ENCODE measurements at places on chromosomes 16 and 17.
A peak's percentile ranks its signal among the peaks of the same experiment; 100 is the strongest.

GRCh38 chr16:55390630-55391237 is 66.7 kb downstream of the IRX6 start:
- no peak for DNase-seq

GRCh38 chr16:68344252-68344651 is 33.4 kb downstream of the PRMT7 start:
- DNase-seq = no peak

GRCh38 chr16:88390735-88391134 is 8.0 kb downstream of the ZNF469 start:
- no peak for DNase-seq

DNA sequence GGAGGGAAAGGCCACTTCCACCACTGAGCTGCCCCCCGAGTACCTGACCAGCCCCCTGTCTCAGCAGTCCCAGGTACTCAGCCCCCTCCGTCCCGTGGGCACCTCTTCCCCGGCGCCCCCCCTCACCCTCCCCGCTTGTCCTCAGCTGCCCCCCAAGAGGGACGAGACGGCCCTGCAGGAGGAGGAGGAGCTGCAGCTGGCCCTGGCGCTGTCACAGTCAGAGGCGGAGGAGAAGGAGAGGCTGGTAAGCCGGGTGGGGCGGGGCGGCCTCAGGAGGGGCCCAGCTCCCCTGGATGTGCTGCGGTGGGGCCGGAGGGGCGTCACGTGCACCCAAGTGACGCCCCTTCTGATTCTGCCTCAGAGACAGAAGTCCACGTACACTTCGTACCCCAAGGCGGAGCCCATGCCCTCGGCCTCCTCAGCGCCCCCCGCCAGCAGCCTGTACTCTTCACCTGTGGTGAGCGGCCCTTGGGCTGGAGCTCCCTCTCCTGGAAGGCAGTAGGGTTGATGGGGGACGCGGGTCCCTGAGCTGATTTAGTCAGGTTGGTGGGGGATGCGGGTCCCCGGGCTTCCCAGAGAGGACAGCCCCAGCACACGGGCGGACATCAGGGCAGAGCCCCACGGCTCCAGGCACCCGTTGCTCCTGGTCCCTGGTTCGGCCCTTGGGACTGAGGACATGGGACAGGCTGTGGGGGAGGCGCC is 9.5 kb upstream of the MRPL12 start:
- DNase-seq = no peak

GRCh38 chr17:1779571-1780131 is 17.8 kb downstream of the SERPINF1 start:
- DNase-seq = no peak

- DNase-seq = no peak
Measured at GRCh38 chr17:29148790-29149430, 31.3 kb downstream of the MYO18A start.

DNA sequence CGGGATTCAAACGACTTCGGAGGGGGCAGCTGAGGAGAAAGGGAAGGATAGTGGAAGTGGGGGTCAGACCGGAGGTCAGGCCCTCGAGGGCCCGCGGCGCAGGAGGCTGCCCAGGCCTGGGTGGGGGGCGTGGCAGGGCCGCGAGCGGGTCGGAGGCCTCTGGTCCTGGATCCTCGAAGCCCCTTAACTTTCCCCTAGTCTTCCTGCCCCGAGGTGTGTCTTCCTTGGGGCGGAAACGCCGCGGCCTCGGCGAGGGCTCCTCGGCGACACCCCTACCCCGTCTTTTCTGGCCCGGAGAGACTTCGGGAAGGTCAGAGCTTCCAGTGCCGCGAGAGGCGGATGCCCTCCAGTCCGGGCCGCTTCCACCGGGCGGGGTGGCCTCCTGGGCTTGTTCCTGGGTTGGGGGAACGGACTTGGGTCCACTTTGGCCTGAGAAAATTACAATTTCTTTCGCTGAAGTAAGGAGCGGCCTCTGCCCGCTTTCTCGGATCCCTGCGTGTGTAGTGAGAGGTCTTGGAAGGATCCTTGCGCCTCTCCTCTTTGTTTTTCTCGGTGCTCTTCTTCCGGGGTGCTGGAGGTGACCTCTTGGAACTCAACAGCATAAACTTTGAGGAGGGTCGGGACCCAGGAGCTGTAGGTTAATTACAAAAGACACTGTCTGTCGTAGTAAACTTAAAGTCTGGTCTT is 491 bp downstream of the IST1 start:
- no peak for DNase-seq

DNA sequence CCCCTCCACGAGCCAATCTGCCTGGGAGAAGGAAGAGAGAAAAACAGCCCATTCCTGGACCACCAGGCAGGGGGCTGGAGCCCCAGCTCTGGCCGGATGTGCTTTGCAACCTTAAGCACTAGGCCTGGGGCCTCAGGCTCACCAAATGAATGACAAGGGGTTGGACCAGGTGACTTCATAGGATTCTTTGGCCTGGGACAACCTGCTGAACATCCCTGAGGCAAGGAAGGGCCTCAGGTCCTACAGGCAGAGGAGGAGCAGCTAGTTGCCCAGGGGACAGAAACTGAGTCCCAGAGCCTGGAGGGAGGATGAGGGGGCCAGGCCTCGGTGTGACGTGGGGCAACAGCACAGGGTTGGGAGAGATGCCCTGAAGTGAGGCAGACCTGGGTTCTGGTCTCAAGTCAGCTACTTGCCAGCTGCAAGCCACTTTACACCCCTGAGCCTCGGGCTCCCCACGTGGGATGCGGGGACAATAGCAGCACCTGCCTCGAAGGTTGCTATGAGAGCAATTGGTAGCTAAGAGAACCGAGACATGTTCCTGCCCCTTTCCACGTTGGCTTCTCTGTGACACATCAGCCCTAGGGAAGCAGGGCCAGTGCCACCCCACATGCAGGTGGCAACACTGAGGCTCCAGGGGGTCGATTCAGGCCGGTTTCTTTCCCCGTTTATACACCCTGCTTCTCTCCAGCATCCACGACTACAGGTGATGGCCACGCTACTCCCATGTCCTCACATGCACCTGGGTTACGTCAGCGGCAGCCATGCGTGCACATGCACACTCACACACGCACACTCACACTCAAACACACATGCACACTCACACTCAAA is 42.6 kb downstream of the CFAP20 start:
- DNase-seq = no peak

DNA sequence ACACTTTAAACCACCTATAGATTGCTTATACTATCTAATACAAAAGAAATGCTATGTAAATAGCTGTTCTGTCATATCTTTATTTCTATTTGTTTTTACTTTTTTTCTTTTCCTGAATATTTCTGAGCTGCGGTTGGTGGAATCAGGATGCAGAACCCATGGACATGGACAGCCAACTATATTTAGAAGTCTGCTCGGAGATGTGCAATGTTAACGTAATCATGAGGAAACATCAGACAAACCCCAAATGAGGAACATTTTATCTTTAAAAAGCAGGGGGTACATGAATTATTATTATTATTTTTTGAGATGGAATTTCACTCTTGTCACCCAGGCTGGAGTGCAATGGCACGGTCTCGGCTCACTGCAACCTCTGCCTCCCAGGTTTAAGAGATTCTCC is 31.4 kb upstream of the GHDC start:
- no peak for DNase-seq

- no peak for DNase-seq
Measured at GRCh38 chr17:43917348-43918025, 10.2 kb upstream of the MPP2 start.

DNA sequence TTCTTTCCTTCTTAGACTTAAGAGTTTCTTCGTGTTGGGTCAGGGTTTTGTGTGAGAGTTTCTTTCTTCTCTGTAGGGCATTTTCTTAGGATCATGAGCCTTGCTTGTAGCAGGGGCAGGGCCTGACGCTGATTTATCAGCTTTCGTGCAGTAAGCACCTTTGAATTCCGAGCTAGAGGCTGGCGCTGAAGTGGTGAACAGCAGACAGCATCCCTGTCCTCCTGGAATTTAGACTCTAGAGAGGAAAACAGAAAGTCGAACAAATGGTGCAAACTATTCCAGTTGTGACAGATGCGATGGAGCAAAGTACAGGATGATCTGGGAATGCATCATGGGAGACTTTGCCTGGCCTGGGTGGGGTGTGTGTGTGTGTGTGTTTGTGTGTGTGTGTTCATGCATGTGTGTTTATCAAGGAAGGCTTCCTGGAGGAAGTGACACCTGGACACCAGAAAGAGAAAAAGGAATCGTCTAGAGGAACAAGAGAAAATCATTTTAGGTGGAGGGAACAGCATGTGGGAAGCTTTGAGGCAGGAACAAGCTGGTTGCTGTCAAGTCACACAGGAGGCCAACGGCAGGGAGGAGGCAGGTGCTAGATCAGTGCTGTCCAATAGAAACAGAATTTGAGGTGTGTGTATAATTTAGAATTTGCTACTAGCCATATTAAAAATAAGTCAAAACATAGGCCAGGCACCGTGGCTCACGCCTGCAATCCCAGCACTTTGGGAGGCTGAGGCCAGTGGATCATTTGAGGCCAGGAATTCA is 60.2 kb downstream of the WWP2 start:
- DNase-seq = no peak

GRCh38 chr16:8863594-8864424 is 5.0 kb downstream of the CARHSP1 start:
- DNase-seq = no peak

DNA sequence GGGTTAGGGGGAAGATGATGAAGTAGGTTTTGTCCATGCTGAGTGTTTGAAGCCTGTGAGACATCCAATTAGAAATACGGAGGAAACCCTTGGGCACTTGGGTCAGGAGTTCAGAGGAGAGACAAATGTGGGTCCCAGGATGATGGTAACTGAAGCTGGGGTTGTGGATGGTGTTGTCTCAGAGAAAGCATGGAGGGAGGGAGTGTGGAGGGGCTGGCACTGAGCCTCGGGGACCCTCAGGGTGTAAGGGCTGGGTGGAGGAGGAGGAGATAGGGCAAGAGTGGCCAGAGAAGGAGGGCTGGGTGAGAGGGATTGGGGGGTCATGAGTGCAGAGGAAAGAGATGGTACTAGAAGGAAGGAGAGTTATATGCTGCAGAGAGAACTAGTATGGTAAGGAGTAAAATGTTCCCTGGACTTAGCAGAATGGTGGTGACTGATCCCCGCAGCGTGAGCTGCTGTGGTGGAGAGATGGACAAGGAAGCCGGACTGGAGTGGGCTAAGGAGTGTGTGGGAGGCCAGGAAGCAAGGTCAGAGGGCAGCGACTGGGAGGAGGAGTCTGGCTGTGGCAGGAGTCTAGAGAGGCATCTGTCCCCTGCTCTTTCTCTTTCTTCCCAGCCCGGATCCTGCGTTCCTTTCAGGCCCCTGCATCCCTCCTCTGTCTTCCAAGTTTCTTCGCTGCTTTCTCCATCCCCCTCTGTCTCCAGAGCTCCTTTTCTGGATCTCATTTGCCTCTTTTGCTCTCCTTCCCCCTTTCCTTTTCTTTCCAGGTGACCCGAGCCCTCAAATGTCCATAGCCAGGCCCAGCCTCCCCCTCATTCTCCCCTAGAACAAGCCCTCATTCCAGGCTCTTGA is 3.9 kb upstream of the COL1A1 start:
- DNase-seq = no peak

GRCh38 chr16:8958344-8959167 is 5.2 kb downstream of the USP7 start:
- no peak for DNase-seq

GRCh38 chr17:781805-782731 is at the start of the genes GLOD4 and MRM3:
GLOD4 (minus strand) TSS chr17:782280; CDS start chr17:782255, 25 bp downstream.
MRM3 (plus strand) TSS chr17:782353; CDS start chr17:782379, 26 bp downstream.
- DNase-seq = peak; percentile 60

DNA sequence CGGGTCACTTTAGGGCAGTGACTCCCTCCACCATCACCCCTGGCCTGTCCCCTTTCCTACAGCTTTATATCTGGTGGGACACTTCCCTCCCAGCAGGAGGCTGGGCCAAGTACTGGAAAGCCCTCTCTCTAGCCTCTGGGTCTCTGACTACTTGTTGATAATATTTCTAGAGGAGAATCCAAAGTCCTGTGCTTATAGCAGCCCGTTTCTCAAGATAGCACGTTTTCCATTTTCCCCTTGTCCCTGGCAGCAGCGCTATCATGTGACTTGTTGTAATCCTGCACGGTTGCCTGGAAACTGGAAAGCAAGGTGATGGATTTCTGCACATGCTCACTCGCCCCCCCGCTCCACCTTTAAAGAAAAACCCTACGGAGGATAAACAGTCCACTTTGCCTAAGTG is 3.3 kb upstream of the AXIN2 start:
- DNase-seq = no peak

Data from NCI-H1048 (cell line).